HS-5 (cell line): ENCODE measurements at places on chromosomes 7 and 10.

- no peak for DNase-seq
Measured at GRCh38 chr10:69558559-69558958, 14.7 kb downstream of the NEUROG3 start.

DNA sequence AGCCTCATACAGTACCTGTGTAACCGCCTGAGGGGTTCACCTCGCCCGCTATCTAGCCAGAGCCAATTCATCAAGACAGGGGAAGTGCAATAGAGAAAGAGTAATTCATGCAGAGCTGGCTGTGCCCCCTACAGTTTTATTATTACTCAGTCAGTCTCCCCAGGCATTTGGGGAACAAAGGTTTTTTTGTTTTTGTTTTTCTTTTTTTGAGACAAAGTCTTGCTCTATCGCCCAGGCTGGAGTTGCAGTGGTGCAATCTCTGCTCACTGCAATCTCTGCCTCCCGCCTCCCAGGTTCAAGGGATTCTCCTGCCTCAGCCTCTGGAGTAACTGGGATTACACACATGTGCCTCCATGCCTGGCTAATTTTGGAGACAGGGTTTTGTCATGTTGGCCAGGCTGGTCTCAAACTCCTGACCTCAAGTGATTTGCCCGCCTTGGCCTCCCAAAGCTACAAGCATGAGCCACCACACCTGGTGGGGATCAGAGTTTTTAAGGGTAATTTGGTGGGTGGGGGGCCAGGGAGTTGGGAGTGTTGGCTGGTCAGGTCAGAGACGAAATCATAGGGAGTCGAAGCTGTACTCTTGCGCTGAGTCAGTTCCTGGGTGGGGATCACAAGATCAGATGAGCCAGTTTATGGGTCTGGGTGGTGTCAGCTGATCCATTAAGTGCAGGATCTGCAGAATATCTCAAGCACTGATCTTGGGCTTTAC is 116.5 kb downstream of the MARCHF5 start:
- no peak for DNase-seq

- DNase-seq: no peak
Measured at GRCh38 chr7:92768501-92769393, 67.6 kb downstream of the CDK6 start.

- no peak for DNase-seq
Measured at GRCh38 chr10:22317076-22317370, 835 bp downstream of the COMMD3 start.

- peak; percentile 49 for DNase-seq
Measured at GRCh38 chr7:43879477-43879876, 10.2 kb upstream of the MRPS24 start.

DNA sequence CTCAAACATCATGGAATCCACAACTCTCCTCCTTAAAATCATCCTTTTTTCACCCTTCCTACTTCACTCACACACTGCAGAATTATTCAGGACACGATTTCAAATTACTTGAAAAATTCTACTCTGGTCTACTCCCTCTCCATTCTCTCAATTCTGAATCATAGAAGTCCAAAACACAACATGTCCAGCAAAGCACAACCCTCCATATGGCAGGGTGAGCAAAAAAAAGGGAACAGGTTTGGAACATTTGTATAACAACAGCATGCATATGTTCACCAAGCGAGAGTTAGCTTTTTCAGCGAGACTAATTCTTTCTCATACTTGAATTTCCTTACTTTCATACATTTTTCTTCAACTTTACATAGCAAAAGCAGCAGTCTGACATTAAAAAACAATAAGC is 73.4 kb downstream of the ABI1 start:
- no peak for DNase-seq

- DNase-seq: no peak
Measured at GRCh38 chr10:73357166-73357565, 1.5 kb downstream of the CFAP70 start.

- no peak for DNase-seq
Measured at GRCh38 chr7:135361788-135362187, 128.2 kb downstream of the STRA8 start.

- DNase-seq: no peak
Measured at GRCh38 chr10:124076148-124076733, 17.2 kb downstream of the CHST15 start.

GRCh38 chr7:27923642-27923980 is 183.6 kb downstream of the TAX1BP1 start:
- no peak for DNase-seq

- DNase-seq: no peak
Measured at GRCh38 chr10:70648427-70648826, 23.9 kb upstream of the ADAMTS14 start.

- no peak for DNase-seq
Measured at GRCh38 chr10:122362621-122363020, 11.9 kb upstream of the PLEKHA1 start.

GRCh38 chr7:20136647-20137046 is 80.5 kb downstream of the MACC1 start:
- no peak for DNase-seq

- DNase-seq: no peak
Measured at GRCh38 chr10:115173915-115174443, 80.8 kb downstream of the ATRNL1 start.

DNA sequence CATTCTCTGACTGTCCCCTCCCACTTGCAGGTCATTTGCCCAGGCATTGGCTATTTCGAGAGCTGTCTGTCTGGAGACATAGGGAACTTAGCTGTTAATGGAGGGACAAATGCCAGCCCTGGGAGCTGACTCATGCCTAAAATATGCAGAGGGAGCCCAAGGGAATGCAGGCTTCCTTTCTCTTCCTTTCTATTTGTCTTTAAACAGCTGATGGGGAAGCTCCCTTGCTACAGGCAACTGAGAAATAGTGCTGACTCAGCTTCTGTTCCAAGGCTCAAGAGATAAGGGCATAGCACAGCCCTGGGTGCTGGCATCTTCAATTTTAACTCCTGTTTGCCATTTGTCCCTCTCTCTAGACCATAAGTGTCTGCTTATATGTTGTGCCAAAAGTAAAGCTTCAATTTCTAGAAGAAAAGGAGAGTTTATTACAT is 82.7 kb upstream of the C1GALT1 start:
- DNase-seq: peak; percentile 99

GRCh38 chr7:98730326-98730725 is 113.2 kb downstream of the NPTX2 start:
- DNase-seq: no peak

- DNase-seq: no peak
Measured at GRCh38 chr10:11178606-11179515, 161.2 kb downstream of the CELF2 start.

DNA sequence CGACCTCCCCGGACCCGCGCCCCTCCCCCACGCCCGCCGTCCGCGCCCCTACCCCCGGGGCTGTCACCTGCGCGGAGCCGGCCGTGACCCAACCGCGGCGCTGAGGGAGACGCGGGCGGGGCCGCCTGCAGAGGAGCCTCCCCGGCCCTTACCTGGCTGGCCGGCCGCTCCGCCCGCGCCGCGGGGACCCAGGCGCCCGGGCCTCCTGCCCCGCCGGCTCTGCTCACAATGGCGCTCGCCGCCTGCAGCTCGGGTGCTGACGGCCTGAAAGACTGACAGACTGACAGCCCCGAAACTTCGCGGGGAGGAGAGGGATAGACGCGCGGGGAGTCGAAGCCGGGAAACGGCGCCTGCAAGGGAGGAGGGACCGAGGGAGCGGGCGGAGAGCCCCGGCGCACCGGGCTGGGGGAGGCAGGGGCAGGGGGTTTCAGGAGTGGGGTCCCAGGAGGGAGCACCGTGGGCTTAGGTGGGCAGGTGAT is 393 bp downstream of the ZNF467 start:
- DNase-seq: no peak

- no peak for DNase-seq
Measured at GRCh38 chr7:31066516-31067130, 14.5 kb downstream of the ADCYAP1R1 start.

DNA sequence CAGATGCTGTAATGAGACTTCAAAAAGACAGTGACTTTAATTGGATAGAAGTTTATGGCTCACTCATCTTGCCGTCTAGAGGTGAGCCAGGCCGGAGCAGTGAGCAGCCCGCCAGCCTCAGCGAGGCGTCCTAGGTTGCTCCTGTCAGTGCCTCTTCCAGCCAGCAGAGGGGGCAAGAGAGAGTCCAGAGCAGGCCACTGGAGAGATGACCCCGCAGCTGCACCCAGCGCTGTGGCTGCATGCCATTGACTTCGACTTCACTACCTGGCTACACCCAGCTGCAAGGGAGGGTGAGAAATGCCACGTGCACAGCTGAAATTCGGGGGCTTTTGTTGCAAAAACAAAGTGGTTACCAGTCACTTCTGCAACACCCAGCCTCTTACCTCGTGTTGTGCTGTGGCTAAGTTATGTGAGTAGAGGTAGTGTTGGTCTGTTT is 26.5 kb downstream of the NUB1 start:
- no peak for DNase-seq

DNA sequence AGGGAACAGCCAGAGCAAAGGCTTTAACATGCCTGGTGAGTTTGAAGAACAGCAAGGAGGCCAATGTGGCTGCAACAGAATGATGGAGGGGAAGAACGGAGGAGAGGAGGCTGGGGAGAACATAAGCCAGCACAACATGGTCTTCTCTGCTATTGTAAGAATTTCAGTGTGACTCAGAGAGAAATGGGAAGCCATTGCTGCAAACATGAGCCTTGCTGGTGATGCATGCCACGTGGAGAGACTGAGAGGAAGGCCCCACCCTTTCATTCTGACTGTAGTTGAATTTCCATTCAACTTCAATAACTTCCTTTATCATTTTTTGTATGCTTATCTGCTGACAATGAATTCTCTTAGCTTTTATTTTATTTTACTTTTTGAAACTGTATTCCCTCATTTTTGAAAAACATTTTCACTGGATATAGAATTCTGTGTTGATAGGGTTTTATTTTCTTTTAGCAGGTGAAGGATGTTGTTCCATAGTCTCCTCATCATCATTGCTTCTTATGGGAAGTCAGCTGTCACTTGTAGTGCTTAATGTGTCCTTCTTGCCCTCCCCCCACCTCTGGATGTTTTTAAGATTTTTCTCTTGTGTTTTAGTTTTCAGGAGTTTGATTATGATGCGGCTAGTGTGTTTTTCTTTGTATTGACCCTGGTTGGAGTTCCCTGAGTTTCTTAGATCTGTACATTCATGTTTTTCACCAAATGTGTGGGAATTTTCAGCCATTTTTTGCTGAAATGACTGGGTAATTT is 46.4 kb upstream of the LEP start:
- no peak for DNase-seq

DNA sequence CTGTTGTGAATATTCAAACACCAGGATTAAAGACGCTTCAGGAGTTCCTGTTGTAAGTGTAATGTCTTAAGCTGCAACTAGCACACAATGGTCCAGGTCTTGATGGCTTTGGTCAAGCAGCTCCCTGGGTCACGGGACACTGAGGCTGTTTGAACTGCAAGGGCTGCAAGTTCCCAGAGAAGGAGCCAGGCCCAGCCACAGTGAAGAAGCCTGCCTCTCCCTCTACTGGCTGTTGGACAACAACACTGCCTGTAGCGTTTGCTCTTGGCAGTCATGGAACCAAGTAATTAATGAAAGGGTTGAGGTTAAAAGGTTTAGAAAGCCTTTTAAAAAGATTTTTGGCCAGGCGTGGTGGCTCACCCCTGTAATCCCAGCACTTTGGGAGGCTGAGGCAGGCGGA is 31.9 kb upstream of the GUSB start:
- no peak for DNase-seq

GRCh38 chr10:127470911-127471310 is 78.2 kb upstream of the NPS start:
- no peak for DNase-seq

GRCh38 chr7:36735172-36735571 is 10.9 kb upstream of the AOAH start:
- DNase-seq: no peak

- DNase-seq: no peak
Measured at GRCh38 chr10:33111488-33112051, 153.5 kb upstream of the ITGB1 start.

GRCh38 chr10:119265691-119266090 is 58.3 kb downstream of the GRK5 start:
- DNase-seq: no peak

- DNase-seq: no peak
Measured at GRCh38 chr10:75836064-75836463, 404.6 kb downstream of the LRMDA start.

DNA sequence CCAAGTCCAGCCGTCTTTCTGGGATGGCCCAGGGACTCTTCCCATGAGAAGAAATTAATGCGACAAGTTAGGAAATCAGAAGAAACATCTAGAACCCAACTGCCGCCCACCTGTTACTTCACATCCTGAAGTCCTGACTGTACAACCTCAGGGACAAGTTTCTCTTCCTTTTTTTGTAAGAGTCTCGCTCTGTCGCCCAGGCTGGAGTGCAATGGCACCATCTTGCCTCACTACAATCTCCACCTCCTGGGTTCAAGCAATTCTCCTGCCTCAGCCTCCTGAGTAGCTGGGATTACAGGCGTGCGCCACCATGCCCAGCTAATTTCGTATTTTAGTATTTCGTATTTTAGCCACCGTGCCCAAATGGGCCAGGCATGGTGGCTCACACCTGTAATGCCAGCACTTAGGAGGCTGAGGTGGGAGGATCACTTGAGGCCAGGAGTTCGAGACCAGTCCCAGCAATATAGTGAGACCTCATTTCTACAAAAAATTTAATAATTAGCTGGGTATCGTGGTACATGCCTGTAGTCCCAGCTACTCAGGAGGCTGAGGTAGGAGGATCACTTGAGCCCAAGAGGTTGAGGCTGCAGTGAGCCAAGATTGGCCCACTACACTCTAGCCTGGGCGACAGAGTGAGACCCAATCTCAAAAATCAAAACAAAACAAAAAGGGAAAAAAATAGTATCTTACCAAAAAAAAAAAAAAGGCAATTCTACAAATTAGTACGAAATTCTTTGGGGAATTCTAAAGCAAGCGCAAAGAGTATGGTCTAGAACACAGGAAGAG is 20.8 kb downstream of the LAT2 start:
- DNase-seq: no peak

GRCh38 chr7:42029405-42029804 is 207.6 kb downstream of the GLI3 start:
- DNase-seq: no peak

- DNase-seq: no peak
Measured at GRCh38 chr7:116547347-116547746, 22.5 kb downstream of the CAV1 start.

DNA sequence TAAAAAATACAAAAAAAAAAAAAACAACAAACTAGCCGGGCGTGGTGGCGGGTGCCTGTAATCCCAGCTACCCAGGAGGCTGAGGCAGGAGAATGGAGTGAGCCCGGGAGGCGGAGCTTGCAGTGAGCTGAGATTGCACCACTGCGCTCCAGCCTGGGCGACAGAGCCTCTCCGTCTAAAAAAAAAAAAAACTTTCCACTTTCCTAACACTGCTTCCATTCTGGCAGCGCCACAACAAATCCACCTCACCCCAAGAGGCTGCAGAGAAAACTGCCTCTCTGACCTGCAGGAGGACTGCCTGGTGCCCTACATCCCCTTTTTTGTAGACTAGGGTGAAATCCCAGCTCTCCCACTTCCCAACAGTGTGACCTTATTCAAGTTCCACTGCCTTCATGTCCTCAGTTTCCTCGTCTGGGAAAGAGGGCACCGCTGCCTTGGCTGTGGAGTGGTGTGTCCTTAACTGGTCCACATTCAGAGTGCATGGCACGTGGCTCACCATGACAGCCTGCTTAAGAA is 2.6 kb upstream of the MBL2 start:
- no peak for DNase-seq

- DNase-seq: no peak
Measured at GRCh38 chr7:116210345-116211005, at the start of gene TES. TES (plus strand) TSS chr7:116210539; CDS start chr7:116210708, 169 bp downstream.

GRCh38 chr10:49187044-49187484 is 1.1 kb downstream of the TMEM273 start:
- DNase-seq: no peak

GRCh38 chr7:127252778-127253280 is at the start of gene GRM8:
GRM8 (minus strand) TSS chr7:127252941.
- DNase-seq: no peak
